ELR (cell line): ENCODE measurements at places on chromosomes 12 and 14.

- DNase-seq = peak; percentile 40
Measured at GRCh38 chr12:75699728-75700496, 188.5 kb upstream of the KRR1 start.

DNA sequence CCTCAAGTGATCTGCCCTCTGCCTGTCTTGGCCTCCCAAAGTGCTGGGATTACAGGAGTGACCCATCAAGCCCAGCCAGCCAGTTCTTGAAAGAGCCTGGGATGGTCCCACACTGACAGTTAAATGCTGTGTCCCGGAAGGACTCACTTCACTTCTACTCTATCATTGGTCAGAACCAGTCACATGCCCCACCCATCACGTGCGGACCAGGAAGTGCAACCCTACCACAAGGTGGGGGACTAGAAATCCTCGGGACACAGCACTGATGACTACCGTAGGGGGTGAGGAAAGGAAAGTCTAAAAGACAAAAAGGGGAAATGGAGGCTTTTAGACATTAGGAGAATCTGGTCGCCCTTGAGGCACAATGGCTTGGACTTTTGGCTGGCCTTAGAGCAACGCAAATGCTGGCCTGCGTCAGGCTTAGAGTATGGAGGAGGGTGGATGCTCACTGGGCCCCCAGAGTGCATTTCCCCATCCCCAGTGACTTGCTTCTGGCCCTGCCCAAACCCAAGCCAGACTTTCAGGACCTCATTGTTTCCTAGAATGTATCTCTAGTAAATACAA is 207.7 kb downstream of the TTC8 start:
- DNase-seq = no peak

- no peak for DNase-seq
Measured at GRCh38 chr12:18837025-18837424, 99.1 kb downstream of the CAPZA3 start.

DNA sequence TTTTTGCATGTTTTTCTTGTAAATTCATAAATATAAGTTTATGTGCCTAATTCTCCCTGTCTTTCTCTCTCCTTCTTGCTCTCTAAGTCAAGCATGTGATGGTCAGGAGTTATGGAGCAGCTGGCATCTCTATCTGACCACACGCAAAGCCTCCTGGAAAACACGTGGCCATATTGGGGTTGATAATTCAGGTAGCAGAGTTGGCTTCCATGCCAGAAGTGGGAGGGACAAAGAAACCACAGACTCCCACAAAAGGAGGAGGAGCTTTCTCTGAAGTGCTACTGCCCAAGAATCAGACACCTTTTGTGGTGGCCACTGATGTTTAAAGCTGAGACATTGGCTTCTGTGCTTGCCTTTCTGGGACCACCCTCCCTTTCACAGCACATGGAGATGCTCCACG is 517.6 kb upstream of the TMEM132C start:
- DNase-seq = no peak

DNA sequence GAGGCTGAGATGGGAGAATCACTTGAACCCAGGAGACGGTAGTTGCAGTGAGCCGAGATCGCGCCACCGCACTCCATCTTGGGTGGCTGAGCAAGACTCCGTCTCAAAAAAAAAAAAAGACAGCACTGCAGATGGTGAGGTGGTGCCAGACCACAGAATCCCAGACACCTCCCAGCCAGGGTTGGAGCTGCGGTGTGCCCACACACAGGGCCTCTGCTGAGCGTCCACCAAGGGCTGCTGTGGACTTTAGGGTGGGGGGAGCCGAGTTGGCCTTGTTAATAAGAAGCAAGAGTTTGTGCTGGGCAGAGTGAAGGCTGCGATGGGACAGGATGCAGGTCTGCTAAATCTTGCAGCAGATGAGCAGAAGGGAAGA is 14.2 kb downstream of the KMT5A start:
- no peak for DNase-seq

- no peak for DNase-seq
Measured at GRCh38 chr12:102201436-102202061, 3.9 kb upstream of the PMCH start.

DNA sequence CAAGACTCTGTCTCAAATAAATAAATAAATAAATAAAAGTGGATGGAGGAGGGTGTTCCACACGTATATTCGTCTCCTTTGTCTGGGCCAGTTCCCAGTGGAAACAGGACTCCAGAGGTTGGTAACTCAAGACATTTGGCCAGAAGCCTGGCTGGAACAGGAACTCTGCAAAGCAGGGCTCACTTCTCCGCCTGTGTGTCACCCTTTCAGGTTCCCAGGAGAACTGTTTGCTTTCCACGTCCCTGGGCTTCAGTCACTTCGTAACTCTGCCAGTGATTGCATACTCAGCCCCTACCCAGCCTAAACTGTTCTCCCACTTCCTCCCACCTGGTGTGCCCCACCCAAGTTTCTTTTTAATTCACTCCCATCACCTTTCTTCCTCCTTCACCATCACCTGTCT is 7.0 kb upstream of the UBE2N start:
- DNase-seq = no peak

DNA sequence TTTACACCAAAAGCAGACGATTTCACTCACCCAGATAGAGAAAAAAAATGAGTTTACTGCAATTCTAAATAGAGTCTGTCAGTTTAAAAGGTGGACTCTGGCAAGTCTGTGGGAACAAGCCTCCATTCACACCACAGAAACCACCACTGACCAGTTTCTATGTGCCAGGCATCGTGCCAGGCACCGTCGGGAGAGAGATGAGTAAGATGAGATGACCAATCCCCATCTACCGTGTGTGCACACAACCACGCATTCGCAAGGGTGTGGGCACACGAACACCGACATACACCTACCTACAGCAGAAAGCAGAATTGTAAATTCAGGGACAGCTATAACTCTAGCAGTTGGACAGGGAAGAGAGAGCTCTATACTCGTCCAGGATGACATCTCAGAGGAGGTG is 58.3 kb downstream of the PRIMA1 start:
- no peak for DNase-seq

GRCh38 chr12:90234472-90234871 is 525.8 kb upstream of the ATP2B1 start:
- no peak for DNase-seq

GRCh38 chr12:118980407-118981014 is 830 bp upstream of the SRRM4 start:
- DNase-seq = no peak

GRCh38 chr12:2372735-2373134 is 319.9 kb downstream of the CACNA1C start:
- no peak for DNase-seq

- no peak for DNase-seq
Measured at GRCh38 chr12:20415028-20415427, 46.7 kb downstream of the PDE3A start.

- DNase-seq = peak; percentile 49
Measured at GRCh38 chr12:28539691-28540323, 349.6 kb downstream of the CCDC91 start.

- peak; percentile 39 for DNase-seq
Measured at GRCh38 chr12:110688446-110689280, at the start of gene HVCN1. HVCN1 (minus strand) TSS chr12:110689115; CDS start chr12:110683245, 5,870 bp downstream.

GRCh38 chr12:124082012-124082411 is 109.0 kb downstream of the ZNF664 start:
- no peak for DNase-seq
